ENCODE measurements at places on chromosomes 11 and 22. TPM values are rescaled to one million over a fixed set of nuclear protein-coding genes. Genes with fewer than 3 reads are reported as not detected.

HBD gene
- total RNA-seq, result 0.36 TPM

C11orf65 gene
- 0.73 TPM for total RNA-seq

SCUBE1 gene
- not detected for total RNA-seq

B4GALNT4 gene
- 2.2 TPM for total RNA-seq

OR52A1 gene
- total RNA-seq, result not detected

FXYD6 gene
- total RNA-seq, result 0.10 TPM

C22orf42 gene
- not detected for total RNA-seq

ST13 gene
- 225 TPM for total RNA-seq

MS4A1 gene
- not detected for total RNA-seq

SYCE3 gene
- total RNA-seq, result not detected

NEU3 gene
- total RNA-seq, result 6.3 TPM

RBX1 gene
- total RNA-seq, result 45.7 TPM

SLC5A12 gene
- total RNA-seq, result not detected

ARHGEF17 gene
- total RNA-seq, result 90.2 TPM

SOX6 gene
- total RNA-seq, result 2.5 TPM

C11orf21 gene
- total RNA-seq, result 0.07 TPM

KRTAP5-2 gene
- total RNA-seq, result not detected

MS4A6A gene
- not detected for total RNA-seq

FJX1 gene
- 52.1 TPM for total RNA-seq

RASSF10 gene
- not detected for total RNA-seq

CNIH2 gene
- 0.86 TPM for total RNA-seq

CHST1 gene
- total RNA-seq, result 3.6 TPM

PLAAT5 gene
- not detected for total RNA-seq

ANO5 gene
- total RNA-seq, result 2.1 TPM
